ENCODE measurements at places on chromosomes 16 and 17.

- peaks cover 2% of the 10 kb centered on the region for H3K27me3 ChIP-seq
- DNase-seq = no peak
- no peak overlapping the region for H3K4me3 ChIP-seq
- H3K36me3 ChIP-seq = no peaks in the 10 kb centered on the region
- no peaks in the 10 kb centered on the region for H3K4me1 ChIP-seq
- no peak overlapping the region for H3K27ac ChIP-seq
Observed at GRCh38 chr17:33819539-33819938, 435.5 kb upstream of the CCL2 start.

DNA sequence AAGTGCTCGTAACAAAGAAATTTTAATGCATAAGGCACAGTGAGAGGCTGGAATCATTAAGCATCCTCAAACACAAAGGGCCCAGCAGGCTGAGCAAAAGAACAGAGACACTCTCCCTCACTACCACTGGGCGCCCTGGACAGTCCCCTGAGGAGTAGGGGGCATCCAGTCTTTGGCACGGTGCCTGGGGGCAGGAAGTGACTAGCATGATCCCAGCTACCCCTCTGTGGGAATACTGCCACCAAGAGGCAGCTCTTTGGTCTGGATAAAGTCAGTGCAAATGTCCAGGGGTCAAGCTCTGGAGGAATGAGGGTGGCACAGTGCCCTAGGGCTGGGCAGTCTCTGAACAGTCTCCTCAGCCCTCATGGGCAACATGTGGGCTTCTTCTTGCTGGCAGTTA, 2.6 kb upstream of the PROCA1 start:
- H3K4me1 ChIP-seq = peaks cover 33% of the 10 kb centered on the region
- H3K27me3 ChIP-seq = peaks cover 21% of the 10 kb centered on the region
- H3K36me3 ChIP-seq = peaks cover 3% of the 10 kb centered on the region
- DNase-seq = no peak
- H3K27ac ChIP-seq = no peak overlapping the region
- H3K4me3 ChIP-seq = no peak overlapping the region

DNA sequence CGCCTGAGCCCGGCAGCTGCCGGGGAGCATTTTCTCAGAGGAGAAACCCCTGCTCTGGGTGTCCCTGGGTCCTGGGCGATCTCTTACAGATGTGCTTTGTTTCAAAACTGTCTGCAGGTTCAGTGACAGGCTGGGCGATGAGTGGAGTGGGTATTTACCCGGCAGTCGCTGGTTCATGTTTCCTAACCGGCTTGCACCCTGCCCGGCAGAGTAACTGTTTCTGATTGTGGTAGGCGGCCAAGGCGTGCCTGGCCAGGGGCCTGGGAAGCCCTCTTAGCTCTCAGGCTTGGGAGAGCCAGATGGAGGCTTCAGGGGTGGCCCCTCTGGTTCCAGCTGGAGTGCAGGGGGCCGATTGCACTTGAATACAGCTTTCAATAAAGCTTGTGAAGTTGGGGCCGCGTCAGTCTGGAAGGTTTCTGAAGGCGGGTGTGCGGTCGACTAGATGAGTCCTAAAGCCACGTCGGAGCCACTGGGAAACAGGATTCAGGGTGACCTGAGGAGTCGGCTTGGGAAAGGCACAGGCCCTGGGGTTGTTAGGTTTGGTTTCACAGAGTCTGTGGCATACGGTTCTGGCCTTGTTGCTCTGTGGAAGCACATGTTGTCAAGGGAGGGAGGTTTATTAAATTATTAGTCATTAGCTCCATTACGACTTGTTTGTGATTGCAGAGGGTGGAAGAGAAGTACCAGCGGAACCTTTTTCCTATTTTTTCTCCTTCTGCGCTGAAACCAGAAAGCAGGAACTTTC, 1.4 kb downstream of the BAIAP2 start:
- no peak for DNase-seq
- peak overlapping the region; percentile 76 for H3K4me3 ChIP-seq
- peaks cover 32% of the 10 kb centered on the region for H3K27me3 ChIP-seq

- H3K27ac ChIP-seq = no peak overlapping the region
- DNase-seq = no peak
- H3K36me3 ChIP-seq = no peaks in the 10 kb centered on the region
- H3K4me1 ChIP-seq = no peaks in the 10 kb centered on the region
- peaks cover 5% of the 10 kb centered on the region for H3K27me3 ChIP-seq
Observed at GRCh38 chr16:56295739-56296527, 104.6 kb downstream of the GNAO1 start.

DNA sequence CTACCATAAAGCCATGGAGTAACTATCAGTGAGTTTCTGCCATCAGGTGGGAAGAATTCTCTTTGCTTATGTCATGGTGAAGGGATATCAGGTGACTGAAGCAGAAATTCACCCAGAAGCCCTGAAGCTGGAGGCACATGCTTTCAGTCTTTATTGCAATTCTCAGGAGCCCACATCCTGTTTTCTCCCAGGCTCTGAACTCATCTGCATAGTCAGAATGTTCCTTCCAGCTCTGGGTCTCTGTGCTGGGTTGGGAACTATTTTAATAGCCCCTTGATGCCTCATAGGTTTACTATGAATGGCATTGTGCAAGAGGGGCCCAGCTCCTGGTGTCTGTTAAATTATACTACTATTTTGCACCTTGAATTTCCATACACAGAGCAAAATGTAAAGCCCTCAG, 198.4 kb upstream of the SOX9 start:
- H3K27ac ChIP-seq = no peak overlapping the region
- DNase-seq = no peak
- no peaks in the 10 kb centered on the region for H3K4me1 ChIP-seq
- H3K27me3 ChIP-seq = no peaks in the 10 kb centered on the region
- no peak overlapping the region for H3K4me3 ChIP-seq

GRCh38 chr16:75392906-75393305, 40.4 kb downstream of the CFDP1 start:
- H3K27me3 ChIP-seq = no peaks in the 10 kb centered on the region
- no peak overlapping the region for H3K27ac ChIP-seq
- H3K4me1 ChIP-seq = no peaks in the 10 kb centered on the region
- DNase-seq = no peak
- H3K36me3 ChIP-seq = peaks cover 19% of the 10 kb centered on the region

DNA sequence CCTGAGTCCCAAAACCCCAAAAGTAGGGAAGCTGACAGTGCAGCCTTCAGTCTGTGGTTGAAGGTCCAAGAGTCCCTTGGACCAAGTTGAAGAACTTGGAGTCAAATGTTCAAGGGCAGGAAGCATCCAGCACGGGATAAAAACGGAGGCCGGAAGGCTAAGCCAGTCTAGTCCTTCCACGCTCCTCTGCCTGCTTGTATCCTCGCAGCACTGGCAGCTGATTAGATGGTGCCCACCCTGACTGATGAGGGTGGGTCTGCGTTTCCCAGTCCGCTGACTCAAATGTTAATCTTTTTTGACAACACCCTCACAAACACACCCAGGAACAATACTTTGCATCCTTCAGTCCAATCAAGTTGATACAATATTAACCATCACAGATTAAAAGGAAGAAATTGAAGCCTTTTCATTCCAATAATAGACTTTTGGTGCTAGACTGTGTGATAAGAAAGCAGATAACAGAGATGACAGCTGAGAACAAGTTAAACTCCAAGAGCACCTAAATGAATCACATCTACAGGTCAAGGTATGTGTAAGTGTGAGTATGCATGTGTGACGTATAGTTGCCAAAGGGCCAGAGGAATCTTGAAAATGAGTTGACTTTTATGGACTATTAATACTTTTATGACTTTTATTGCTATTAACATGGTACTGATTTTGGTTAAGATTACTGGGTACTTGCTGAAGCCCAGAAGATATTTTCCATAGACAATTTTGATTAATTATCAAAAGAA, 933.5 kb upstream of the SOX9 start:
- no peak for DNase-seq
- no peaks in the 10 kb centered on the region for H3K4me1 ChIP-seq
- no peaks in the 10 kb centered on the region for H3K27me3 ChIP-seq
- no peak overlapping the region for H3K4me3 ChIP-seq
- H3K36me3 ChIP-seq = no peaks in the 10 kb centered on the region
- no peak overlapping the region for H3K27ac ChIP-seq

DNA sequence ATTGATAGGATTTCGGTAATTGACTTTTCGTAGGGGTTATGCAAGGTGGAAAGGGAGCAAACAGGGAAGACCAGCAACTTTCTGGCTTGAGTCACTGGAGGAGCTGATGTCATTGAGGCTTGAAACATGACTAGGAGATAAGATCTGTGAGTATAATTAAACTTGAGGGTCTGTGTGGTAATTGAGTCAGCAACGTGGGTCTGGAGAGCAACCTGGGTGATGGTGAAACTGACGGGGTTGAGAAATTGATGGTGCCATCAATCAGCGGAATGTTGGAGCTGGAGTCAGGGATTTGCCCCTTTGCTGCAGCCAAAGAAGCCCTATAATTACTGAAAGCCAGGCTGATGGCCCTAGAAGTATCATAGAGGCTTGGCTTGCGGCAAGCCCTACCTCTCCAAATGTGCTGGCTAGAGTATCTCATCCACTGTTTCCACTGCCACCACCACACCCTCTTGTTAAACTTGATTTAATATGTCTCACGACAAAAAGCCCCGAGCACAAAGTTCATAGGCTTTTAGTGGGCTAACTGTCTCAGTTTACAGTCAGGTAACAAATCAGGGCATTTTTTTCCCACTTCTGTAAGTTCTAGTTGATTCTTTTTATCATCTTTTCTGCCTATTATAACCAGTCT, 186.9 kb upstream of the ELAC2 start:
- no peaks in the 10 kb centered on the region for H3K4me1 ChIP-seq
- no peak for DNase-seq
- H3K4me3 ChIP-seq = no peak overlapping the region
- no peaks in the 10 kb centered on the region for H3K27me3 ChIP-seq

DNA sequence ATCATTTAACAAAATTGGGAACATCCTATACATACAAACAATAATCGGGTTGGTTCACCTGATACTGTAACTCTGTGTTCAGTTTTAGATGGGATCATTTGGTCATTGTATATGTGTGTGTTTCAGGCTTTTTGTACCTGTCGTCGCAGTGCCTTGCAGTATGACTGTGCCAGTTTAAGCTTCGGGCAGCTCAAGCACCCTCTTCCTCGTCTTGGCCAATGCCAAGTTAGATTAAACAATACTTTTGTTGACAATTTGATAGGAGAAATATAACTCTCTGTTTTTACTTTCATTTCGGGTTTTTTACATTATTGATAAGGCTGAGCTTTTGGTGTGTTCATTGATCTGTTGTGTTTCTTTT, 37.0 kb upstream of the ARHGAP17 start:
- peaks cover 62% of the 10 kb centered on the region for H3K4me1 ChIP-seq
- H3K27me3 ChIP-seq = no peaks in the 10 kb centered on the region
- H3K4me3 ChIP-seq = peak overlapping the region; percentile 57
- no peak for DNase-seq
- H3K36me3 ChIP-seq = no peaks in the 10 kb centered on the region

DNA sequence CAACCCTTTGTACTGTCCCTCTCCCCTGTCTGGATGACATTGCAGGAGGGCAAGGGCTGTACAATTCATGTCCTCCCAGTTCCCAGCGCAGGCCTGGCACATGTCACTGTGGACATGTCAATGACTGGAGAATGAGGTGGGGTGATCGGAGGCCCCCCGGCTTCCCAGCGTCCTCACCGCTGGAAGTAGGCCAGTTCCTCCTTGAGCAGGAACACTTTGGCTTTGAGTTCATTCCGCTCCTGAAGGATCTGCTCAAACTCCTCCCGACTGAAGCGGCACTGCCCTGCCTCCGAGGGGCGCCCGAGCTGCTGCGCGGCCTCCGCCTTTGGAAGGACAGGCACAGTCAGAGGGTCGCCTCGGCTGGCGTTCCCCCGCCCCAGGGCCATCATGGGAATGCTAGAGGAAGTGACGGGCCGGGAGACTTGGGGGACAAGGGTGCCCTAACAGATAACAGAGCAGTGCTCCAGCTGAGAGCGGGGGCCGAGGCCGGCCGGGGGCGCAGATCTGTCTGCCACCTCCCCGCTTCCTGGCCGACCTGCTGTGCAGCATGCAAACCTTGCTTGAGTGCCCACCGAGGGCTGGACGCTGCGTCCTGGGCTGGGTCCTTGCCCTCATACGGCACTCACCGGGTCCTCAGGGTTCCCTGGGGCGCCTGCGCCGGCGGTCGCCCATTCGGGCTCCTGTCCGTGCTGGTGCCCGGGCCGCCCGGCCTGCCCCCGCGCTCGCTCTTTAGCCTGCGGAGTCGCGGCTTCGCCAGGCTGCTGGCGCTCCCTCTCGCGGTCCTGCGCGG, 1.3 kb downstream of the RILP start:
- no peak for DNase-seq
- H3K27me3 ChIP-seq = peaks cover 2% of the 10 kb centered on the region
- peaks cover 31% of the 10 kb centered on the region for H3K36me3 ChIP-seq
- H3K27ac ChIP-seq = no peak overlapping the region
- peak overlapping the region; percentile 75 for H3K4me3 ChIP-seq

- H3K27ac ChIP-seq = peak overlapping the region; percentile 92
- DNase-seq = no peak
- no peaks in the 10 kb centered on the region for H3K27me3 ChIP-seq
- H3K36me3 ChIP-seq = peaks cover 10% of the 10 kb centered on the region
- peaks cover 55% of the 10 kb centered on the region for H3K4me1 ChIP-seq
- H3K4me3 ChIP-seq = peak overlapping the region; percentile 53
Observed at GRCh38 chr16:75111514-75111940, 5.1 kb downstream of the LDHD start.

- DNase-seq = peak; percentile 61
- peaks cover 40% of the 10 kb centered on the region for H3K4me1 ChIP-seq
- peak overlapping the region; percentile 84 for H3K4me3 ChIP-seq
Observed at GRCh38 chr17:28384281-28385036, 13.0 kb downstream of the SARM1 start.

DNA sequence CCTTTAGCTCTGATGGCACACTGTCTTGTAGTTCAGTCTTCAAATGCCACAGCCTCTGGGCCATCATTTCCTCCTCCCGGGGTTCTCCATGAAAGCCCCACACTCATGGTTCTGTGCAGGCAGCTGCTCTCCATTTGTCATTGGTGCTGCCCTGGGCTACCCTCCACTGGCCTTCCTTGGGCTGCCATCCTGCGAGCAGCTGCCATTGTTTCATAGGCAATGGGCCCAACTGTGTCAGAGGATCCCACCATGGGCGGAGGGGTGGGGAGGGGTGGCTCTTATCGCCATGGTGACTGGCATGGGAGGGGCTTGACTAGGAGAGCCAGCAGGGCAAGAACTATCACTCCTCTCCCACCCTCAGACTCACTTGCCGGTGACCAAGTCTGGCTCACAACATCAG, 38.6 kb upstream of the BRD7 start:
- no peaks in the 10 kb centered on the region for H3K36me3 ChIP-seq
- DNase-seq = no peak
- no peaks in the 10 kb centered on the region for H3K4me1 ChIP-seq
- no peak overlapping the region for H3K4me3 ChIP-seq
- peaks cover 2% of the 10 kb centered on the region for H3K27me3 ChIP-seq
- H3K27ac ChIP-seq = no peak overlapping the region

- H3K36me3 ChIP-seq = no peaks in the 10 kb centered on the region
- no peaks in the 10 kb centered on the region for H3K27me3 ChIP-seq
- H3K4me1 ChIP-seq = no peaks in the 10 kb centered on the region
- H3K4me3 ChIP-seq = no peak overlapping the region
Observed at GRCh38 chr16:20300312-20301097, 26.8 kb downstream of the GP2 start.

Measured in activated T-helper 1 cell treated with anti-CD3 and anti-CD28 coated beads, Interleukin-12 subunit alpha, Interleukin-12 subunit beta, Interleukin-2, Interleukin-4 antibody, amounts not matched to agents 30 ng/mL and 10 ng/mL and 1 ng/mL, durations not matched to agents 14 hours and 24 hours and 36 hours (primary cell).